ENCODE measurements at places on chromosomes 3 and 15. TPM values are rescaled to one million over a fixed set of nuclear protein-coding genes. Genes with fewer than 3 reads are reported as not detected.

- no peak for DNase-seq
Observed at GRCh38 chr15:99296386-99296785, 45.1 kb downstream of the LRRC28 start.

DNA sequence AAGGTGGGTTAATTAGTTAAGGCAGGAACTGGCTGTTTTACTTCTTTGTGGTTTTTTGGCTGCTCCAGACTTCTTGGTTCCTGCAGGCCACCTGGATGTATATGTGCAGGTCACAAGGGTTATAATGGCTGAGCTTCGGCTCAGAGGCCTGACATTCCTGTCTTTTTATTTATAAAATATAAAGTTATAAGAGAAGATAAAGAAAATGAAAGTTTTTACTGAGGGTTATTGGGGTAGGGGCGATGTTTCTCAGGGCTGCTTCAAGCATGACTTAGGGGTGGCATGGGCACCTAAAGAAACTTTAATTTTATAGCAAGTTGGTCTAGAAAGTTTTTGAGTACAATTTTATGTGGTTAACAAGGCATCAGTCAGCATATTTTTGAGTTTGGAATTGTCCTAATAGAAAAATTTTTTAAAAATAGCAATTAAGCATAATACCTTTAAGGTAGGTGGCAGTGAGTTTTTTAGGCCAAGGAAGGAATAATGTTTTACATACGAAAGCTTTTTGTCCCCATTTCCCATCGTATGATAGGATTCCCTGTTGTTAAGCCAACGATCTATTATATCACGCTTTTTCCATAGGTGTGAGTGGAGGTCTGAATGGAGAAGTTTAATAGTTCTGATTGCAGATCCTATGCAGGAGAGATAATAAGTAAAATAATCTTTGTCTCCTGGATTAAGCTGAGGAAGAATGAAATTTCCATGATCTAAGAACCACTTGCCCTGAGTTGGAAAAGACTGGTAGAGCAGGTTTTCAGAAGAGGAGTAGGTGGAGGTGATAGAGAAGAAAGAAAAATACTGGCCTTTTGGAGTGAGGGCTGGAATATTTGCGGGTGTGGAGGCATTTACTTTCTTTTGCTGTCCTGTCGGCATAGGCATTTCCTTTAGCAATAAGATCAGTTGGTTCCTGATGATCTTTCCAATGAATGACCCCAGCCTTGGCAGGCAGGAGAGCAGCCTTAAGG lies 10.1 kb downstream of the STRIT1 start:
- no peak for DNase-seq

DNA sequence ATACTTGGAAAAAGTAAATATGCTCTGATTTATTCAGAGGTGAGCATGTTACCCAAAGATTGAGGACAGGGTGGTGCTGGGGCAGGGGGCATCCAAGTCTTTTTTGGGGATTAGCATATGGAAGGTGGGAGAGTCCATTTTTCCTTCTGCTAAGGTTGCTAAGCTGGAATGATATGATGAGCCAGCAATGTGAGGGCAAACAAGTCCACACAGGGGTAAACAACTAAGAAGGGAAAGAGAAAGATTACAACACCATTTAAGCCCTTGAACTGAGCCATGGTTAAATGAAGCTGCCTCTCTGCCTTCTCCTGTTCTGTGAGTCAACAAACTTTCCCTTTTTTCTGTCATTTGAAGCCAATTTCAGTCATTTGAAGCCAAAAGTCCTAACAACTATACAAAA lies 89.0 kb downstream of the RPL22L1 start:
- DNase-seq, result no peak

Gene PRSS50
- total RNA-seq, result not detected

GRCh38 chr3:11498646-11499045 lies 145.1 kb downstream of the VGLL4 start:
- DNase-seq, result no peak

Gene TRAK1
- 20.0 TPM for total RNA-seq

Gene BFSP2
- not detected for total RNA-seq

Gene ST3GAL6
- total RNA-seq, result 0.31 TPM

DNA sequence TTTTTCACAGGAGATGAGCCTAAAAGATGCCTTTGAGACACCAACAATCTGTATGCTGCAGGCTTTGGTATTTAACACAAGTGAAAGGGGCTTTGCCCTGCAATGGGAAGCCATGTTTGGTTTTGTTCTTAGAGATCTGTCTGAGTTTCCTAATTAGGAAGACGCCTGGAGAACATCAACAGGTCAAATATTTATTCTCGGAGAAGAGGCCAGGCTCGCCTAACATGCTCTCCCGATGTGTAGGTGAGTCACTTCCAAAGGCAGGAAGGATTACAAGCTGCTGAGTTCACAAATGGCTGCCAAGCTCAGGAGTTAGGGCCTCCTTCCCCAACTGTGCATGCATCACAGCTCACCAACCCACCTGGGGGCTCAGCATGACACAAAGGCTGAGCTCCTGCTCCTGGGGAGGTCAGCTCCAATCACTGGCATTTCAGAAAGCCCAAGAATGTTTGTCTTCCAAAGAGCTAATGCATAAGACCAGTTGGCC lies 119.5 kb upstream of the PRICKLE2 start:
- no peak for DNase-seq

DNA sequence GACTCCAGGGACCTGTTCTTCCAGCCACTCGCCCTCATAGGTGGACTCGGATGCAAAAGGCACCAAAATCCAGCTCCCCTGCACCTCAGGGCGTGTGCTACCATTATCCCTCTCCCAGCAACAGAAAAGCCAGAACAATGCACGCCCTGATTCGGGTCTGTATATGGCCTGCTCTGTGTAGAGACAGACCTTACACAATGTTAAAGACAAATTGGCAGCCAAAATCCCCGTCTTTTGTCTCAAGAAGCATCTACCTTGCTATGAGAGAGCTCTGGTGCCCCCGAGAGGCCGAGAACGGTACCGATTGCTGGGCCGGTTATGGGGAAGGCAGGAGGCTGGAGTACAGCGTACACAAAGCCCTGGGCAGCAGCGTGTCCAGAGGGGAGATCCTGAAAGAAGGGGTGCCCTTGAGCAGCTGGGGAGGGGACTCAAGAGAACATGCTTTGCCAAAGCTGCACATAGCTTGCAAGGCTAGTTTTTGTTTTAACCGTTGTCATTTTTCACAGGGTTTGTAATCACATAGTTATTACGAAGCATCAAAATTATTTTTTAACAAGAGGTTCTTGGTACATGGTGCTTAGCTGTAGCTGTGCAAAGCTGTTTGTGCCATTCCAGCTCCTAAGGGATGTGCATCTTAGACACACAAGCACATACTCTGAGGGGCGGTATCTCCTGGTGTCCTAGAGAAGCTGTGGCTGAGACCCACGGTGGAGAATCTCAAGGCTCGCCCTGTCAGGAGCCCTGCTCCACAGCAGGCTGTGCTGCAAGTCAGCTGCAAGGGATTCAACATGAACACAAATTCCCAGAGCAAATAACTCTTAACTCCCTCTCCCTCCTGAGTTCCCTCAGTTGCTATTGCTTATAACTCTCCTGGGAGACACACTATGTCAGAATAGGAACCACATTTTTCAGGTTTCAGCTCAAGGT lies 461.5 kb upstream of the PPP2R3A start:
- no peak for DNase-seq

GRCh38 chr15:77688693-77689092 lies 56.0 kb upstream of the LINGO1 start:
- DNase-seq, result no peak

DNA sequence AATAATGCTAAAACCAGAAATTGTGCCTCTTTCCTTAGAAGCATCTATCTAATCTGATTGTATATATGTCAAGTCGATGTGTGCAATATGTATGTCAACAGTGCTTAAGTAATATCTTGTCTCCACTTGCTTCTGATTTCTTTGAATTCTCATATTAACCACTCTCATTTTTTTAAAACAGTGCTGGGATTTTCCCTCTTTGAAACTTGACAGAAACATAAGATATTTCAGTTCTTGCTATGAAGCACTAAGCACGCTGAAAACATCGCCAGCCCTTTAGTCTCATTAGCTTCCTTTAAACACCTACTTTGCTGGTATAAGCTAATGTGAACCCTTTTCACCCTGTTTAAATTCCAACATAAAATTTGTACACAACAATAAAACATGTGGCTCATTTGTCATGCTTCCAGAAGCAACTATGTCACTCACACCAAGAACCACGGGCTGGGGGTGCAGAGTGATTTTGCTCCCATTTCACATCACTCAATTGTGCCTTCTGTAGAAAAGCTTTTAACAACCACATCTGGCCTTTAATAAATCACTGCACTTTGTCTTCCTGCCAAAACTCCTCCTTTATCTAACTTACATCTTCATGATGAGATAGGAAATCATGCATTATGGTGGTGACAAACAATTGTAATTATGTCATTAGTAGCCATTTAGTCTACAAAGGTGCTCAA lies 185.2 kb downstream of the FOXP1 start:
- no peak for DNase-seq

- DNase-seq, result no peak
Observed at GRCh38 chr15:60477916-60478565, 901 bp downstream of the ICE2 start.

Gene CSNK1G1
- 27.0 TPM for total RNA-seq
